Sciatic nerve (tissue), 2 donors: ENCODE measurements at places on chromosomes 4 and X. TPM values are rescaled to one million over a fixed set of nuclear protein-coding genes. Genes with fewer than 3 reads are reported as not detected.

Gene CLNK
- total RNA-seq: not detected

Gene MAGEA2
- not detected for total RNA-seq

Gene ZMAT1
- 35.0 TPM for total RNA-seq

Gene HSFX4
- total RNA-seq: not detected

Gene RASSF6
- total RNA-seq: not detected

Gene DCLK2
- 13.6 TPM for total RNA-seq

Gene MAP3K15
- 0.13 TPM for total RNA-seq

Gene FRAS1
- total RNA-seq: 9.7 TPM

Gene GUCY1A1
- 16.1 TPM for total RNA-seq

Gene PALLD
- total RNA-seq: 104 TPM

Gene PWWP3B
- 0.62 TPM for total RNA-seq
